ENCODE measurements at places on chromosomes 7 and 10.

DNA sequence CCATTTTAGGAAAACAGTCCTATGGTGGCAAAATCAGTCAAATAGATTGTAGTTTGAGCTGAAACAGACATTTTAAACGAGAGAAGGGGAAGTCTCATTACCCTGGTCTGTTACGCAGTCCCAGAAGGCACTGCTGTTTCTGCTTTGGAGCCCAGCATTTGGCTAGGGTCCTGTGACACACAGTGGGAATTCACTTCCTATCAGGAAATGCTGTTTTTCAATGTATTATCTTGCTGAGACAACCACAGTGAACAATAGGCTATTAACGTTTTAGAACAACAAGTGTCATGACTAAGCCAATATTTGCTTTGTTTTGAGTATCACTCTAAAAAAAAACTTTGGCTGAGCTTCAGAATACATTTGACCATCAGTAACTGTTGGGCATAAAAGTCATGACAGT lies 74.1 kb downstream of the ADD3 start:
- no peak for DNase-seq

DNA sequence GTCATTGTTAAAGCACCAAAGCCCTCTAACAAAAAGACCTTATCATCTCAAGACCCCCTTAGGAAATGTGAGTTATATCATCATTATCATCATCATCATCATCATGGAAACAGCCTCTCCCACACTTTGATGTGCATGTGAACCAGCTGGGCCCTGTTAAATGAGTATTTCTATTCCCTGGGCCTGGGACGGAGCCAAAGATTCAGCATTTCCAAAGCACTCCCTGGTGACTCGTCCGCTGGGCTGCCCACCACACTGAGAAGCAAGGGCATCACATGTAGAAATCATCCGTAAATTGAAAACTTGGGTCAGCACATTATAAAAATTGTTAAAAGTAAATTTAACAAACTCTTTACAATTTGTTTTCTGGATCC lies 88.6 kb downstream of the PTPRN2 start:
- no peak for DNase-seq

DNA sequence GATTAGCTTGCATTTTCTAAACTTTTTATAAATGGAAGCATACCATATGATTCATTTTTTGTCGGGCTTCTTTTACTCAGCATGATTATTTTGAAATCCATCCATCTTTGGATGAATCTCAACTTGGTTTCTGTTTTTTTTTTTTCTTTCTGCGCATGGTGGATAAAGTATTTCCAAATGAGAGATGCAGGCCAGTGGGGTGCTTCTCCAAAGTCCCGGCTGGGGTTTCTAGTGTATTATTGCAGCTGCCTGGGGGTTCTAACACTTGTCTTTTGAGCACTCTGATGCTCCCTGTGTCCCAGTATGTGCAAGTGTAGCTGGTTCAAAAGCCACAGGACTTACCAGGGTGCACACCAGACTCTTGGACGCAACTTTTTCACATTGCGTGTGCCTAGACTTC lies 70.9 kb upstream of the LOXL4 start:
- DNase-seq: no peak

DNA sequence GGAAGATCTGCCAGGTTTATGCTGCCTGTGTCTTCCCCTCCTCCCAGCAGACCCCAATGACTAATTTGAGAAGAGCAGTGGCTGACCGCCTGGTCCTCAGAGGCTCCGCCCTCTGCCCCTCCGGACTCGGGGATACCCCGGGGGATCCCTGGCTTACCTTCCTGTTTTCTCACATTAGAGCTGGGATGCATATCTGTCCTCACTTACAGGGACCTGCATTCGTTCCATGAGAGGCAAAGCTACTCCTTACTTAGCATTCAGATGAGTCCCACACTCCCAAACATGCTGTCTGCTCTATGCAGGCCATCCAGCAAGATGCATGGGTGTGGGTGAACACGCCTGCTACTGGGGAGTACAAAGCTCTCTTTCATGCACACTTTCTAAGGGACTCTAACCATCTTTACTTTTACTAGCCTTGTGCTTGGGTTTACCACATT lies 24.0 kb downstream of the VOPP1 start:
- no peak for DNase-seq

- no peak for DNase-seq
These were observed 124.4 kb upstream of the FGFR2 start for GRCh38 chr10:121722665-121723064.

DNA sequence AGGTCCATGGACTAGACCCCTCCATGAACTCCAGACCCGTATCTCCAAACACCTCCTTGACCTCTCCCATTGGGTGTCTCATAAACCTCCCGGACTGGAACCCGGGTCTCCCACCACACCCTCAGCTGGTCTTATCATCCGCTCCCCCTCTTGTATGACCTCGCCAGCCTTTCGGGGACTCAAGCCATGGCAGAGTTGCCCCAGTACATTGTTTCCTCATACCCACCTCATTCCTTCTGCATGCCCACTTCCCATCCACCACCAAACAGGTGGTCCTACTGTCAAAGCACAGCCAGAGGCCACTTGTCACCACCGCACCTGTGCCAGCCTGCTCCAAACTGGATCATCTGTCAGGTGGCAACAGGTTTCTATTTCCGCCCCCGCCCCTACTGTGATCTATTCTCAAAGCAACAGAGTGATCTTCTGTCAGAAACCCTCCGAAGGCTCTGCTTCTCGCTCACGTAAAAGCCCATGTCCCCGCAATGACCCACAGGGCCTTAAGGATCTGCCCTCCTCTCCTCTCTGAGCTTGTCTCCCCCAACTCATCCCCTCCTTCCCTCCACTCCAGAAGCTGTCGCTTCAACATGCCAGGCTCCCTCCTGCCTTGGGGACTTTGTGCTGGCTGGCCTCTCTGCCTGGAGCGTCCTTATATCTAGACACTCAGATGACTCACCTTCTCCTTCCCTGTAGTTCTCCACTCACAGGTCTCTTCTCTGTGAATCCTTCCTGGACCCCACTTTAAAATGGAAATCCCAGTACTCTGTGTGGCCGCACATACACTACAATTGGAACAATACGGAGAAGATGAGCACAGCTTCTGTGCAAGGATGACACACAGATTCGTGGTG lies 22.8 kb upstream of the PRKAG2 start:
- DNase-seq: no peak

DNA sequence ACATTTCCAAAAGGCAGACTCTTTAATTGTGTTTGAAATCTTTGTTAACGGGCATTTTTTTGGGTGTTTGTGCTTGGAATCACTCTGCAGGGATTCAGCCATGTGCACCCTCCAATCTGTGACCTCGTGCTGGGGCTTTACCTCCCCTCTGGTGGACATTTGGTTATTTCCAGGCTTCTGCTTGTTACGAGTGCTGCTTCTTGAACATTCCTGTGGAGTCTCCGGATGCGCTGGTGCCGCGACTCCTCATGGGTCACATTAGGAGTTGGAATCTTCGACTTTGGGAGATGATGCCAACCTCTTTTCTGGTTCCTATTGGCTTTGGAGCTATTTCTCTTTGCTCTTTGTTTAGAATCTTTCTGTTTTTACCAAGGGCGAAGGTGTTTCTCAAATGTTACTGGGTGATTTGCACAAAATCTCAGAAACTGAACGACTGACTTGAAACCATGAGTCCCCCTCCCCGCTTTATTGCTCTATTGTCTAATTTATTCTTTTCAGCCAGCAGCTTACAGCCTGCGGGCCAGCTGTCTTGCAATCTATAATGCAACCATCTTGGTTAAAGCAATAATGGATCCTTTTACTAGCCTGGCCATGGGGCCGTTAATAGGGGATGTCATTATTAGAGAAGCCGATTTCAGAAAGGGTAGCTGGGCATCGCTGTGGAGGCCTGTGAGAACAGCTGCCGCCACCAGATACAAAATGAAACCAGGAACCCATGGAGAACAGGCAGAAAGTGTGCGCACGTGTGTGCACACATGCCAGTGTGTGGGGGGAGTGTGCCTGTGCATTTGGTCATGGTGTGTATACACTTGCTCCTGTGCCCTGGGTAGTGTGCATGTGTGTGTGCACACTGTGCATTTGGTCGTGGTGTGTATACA lies 9.9 kb upstream of the DPYSL4 start:
- DNase-seq: no peak

GRCh38 chr7:2142386-2142785 lies 90.4 kb downstream of the MAD1L1 start:
- DNase-seq: no peak

DNA sequence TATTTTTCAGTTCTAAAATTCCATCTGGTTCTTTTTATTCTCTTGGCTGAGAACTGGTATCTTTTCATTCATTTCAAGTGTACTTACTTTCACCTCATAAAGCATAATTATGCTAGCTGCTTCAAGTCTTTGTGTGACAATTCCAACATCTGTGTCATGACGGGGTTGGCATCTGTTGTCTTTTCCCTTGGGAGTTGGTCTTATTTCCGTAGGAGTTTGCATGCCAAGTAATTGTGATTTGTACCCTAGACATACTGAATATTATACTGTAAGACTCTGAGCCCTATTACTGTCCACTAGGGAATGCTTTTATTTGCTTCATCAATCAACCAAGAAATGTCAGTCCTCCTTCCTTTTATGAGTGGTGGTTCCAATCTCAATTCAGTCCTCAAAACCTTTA lies 24.6 kb upstream of the HUS1 start:
- DNase-seq: no peak

- DNase-seq: no peak
These were observed 105.6 kb downstream of the BUB3 start for GRCh38 chr10:123259791-123260190.

- peak; percentile 39 for DNase-seq
These were observed 16.9 kb upstream of the PRF1 start for GRCh38 chr10:70619271-70620019.

GRCh38 chr7:104795616-104796398 lies 218.2 kb upstream of the KMT2E start:
- no peak for DNase-seq

DNA sequence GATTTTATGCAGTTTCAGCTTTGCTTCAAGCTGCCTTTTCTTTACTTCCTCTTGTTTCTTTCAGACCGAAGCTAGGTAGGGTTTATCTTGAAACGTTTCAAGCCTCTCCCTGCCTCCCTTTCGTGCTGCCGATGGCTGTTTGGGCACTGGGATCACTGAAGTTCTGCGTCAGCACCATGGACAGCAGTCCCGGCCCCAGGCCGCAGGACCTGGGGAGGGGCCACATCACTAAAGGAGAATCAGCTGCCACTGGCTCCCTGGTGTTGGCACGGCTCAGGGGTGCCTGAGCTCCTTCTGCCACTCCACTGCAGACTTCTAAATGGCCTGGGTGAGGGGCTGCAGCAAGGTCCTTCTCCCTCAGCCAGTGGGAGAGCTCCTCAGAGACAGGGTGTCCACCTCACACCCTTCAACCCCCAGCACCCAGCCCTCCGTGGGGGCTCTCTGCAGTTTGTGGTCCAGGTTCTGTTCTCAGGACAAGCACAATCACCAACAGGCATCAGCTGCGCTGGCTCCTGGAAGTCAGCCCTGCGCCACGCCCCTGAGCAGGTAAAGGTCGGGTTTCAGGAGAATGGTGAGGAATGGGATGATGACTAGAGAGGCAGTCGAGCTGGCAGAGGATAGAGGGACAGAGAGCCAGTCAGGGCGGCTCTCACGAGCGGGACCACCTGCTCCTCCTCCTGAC lies 387.2 kb downstream of the TCERG1L start:
- DNase-seq: peak; percentile 61

- DNase-seq: no peak
These were observed 12.4 kb upstream of the ARHGAP12 start for GRCh38 chr10:31940839-31941653.

GRCh38 chr10:131812736-131813604 lies 87.8 kb upstream of the PPP2R2D start:
- no peak for DNase-seq

- no peak for DNase-seq
These were observed 144.1 kb upstream of the PRSS58 start for GRCh38 chr7:142401951-142402350.

DNA sequence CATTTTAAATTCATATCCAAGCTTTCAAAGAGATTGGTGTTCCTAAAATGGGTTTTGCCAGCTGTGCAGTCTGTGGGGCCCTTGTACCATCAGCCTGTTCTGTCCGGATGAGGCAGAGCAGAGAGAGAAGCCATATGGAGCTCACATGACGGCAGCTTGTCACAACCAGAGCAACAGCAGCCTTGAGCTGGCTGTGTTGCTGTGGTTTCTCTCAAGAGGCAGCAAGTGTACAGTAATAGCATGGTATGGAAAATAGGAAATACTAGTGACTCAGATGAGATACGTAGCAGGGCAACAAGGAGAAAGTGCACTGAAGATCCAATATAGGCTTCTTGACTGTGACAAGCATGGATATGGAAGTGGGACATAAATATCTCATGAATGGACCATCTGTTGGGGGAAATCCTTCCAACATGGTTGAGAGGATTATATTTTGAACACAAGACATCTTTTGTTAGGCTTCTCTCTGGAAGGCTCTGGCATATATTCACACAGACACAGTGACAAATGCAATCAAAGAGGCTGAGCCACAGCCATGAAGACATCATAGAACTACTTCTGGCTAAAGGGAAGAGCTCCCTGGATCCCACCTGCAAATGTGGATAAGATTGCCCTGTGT lies 251.0 kb upstream of the TAC1 start:
- no peak for DNase-seq

DNA sequence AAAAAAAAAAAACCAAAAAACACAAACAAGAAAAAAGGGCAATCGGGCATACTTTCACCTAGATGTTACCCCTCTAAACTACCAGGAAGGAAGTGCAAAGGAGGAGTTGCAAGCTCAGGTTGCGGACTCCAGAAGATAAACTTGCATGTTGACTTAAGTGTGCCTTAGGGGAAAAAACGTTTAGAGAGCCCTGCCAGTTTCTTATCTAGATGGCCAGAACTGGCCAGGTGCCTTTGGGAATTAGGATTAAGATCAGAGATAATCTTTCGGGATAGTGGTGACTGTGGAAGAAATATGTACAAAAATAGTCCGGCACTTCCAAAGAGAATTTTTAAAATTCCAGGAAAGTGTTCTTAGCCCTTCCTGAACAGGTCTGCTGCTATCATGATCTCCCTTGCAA lies 17.6 kb downstream of the EVX1 start:
- no peak for DNase-seq

DNA sequence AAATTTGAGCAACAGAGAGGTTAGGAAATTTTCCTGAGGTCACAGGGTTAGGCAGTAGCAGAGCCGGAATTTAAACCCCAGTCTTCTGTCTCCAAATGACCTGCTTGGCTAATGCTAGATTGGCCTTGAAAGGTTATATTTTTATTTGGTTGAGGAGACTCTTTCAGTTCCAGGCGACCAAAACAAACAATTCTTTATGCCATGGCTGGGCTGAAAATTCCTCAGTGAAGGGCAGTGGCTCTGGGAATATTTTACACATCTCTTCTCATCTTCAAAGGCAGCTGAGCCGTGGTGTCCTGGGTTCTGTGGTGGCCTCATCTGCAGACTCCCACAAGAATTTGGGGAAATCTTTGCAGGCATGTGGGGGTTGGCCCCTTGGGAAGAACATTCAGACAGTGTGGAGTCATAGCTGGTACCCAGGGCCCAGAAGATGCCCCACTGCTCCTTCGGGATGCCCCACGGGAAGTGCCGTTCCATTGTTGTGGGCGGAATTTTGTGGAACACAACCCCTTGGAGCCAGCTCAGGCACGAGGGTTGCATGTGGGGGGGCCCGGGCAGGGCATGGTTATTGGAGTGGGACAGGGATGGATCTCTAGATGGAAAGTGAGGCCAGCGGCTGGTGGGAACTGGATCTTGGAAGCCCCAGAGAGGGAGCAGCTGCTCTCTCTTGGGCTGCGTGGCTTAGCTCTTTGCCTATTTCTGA lies 33.2 kb downstream of the RPS24 start:
- DNase-seq: no peak
